Tongue (tissue), 3 donors: ENCODE measurements at places on chromosomes 6 and 20. TPM values are rescaled to one million over a fixed set of nuclear protein-coding genes. Genes with fewer than 3 reads are reported as not detected.

DNA sequence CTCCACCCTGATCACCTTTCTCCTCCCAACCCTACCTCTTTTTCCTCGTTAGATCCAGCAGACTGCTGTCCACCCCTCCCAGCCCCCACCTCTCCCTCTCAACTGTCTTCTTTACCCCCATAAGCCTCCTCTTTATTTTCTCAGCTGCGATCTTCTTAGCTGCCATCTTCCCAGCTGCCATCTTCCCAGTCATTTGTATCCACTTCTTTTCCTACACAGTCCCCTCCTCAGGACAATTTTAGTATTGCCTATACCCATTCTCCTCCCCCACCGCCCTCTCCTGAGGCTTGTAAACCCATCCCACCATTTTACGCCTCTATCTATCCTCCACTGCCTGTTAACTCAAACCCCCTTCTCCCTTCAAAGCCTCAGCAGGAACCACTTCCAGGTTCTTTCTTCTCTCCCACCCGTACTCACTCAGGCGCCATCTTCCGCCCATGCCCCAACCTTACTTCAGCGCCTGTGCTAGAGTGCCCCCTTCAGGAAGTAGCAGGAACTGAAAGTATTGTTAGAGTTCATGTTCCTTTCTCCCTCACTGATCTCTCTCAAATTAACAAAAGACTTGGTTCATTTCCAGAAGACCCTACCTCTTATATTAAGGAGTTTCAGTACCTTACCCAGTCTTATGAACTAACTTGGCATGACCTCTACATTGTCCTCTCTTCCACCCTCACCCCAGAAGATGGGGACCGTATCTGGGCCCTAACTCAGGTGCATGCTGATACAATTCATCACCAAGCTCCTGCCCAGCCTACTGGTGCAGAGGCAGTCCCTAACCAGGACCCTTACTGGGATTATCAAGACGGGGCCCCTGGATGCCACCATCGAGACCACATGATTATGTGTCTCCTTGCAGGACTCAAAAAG lies 236.0 kb downstream of the ADGRG6 start:
- DNase-seq = no peak

OOEP gene
- total RNA-seq = not detected

- DNase-seq = no peak
Observed at GRCh38 chr6:24974182-24975171, 38.7 kb upstream of the RIPOR2 start.

DNA sequence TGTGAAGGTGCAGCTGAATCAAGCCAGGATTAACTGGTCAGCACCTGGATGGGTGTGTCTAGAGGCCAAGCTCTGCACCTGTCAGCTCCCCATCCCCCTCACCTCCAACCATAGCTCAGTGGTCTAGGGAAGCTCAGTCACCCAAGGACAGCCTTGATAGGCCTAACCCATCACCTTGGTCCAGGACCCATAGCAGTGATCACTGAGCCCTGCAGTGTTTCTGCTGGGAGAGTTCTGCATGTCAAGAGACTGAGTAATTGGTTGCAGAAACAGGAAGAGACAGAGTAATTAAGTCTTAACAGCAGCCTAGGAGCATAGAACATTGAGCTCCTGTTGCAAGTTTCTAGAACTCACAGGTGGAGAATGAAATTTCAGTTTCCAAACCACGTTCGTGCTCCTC lies 18.7 kb upstream of the RALGAPB start:
- no peak for DNase-seq

- DNase-seq = no peak
Observed at GRCh38 chr6:168915855-168916254, 337.8 kb downstream of the THBS2 start.

DNA sequence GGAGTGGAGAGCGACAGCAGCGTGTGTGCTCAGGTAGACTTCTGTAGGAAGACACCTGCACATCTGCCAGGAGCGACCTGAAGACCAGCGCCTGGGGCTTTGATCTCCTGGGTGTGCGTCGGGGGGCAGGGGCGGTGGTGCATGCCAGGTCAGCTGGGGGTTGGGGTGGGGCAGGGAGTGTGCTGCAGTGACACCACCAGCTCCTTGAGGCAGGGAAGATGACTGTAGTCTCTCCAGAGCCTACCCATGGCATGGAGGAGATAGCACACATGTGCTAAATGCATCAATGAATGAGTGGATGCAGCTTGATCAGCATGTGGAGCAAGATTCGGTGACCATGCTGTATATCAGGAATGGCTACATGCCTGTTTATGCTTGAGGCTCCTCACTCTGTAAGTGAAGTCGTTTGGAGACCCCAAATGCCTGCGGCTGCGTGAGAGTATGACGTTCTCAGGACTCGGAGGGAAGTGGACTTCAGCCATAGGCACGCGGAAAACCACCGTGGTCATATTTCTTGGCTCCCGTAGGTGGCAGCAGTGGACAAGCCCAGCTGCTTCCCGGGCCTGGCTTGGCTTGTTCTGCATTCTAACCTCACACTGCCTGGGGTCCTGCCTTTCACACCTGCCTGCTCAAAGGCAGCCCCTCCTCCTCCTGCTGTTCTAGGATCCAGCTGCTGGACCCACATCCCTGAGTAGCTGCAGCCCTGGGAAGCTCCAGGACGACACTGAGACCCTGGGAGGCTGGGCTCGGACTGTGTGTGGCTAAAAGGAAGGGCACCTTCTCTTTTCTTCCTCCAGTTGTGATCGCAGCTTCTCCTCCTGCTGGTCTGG lies 39.4 kb upstream of the KCNK16 start:
- peak; percentile 89 for DNase-seq

RAET1L gene
- 3.3 TPM for total RNA-seq

C6orf132 gene
- total RNA-seq = 8.5 TPM

PRDM1 gene
- 15.5 TPM for total RNA-seq

GNRH2 gene
- total RNA-seq = not detected

ALDH5A1 gene
- 15.9 TPM for total RNA-seq

SCRT2 gene
- not detected for total RNA-seq

- no peak for DNase-seq
Observed at GRCh38 chr6:81834141-81834681, 81.7 kb upstream of the TENT5A start.

PDE10A gene
- total RNA-seq = 14.0 TPM

RAD21L1 gene
- not detected for total RNA-seq

- peak; percentile 95 for DNase-seq
Observed at GRCh38 chr6:36678488-36679042, at the start of gene CDKN1A. TSS of gene CDKN1A (plus strand) at chr6:36678714. CDS start at chr6:36684102, 5,388 bp downstream.

SPACA1 gene
- total RNA-seq = not detected

FAXC gene
- total RNA-seq = 4.9 TPM
